ENCODE measurements at places on chromosomes 1 and 21. TPM values are rescaled to one million over a fixed set of nuclear protein-coding genes. Genes with fewer than 3 reads are reported as not detected.

DNALI1 gene
- 0.07 TPM for total RNA-seq

REN gene
- total RNA-seq = not detected

KRTAP11-1 gene
- total RNA-seq = not detected

RNF19B gene
- 22.2 TPM for total RNA-seq

C1orf94 gene
- total RNA-seq = not detected

TBX19 gene
- total RNA-seq = 0.83 TPM

TMEM52 gene
- 1.0 TPM for total RNA-seq

B3GALT2 gene
- not detected for total RNA-seq

TEX38 gene
- total RNA-seq = not detected

B3GALT5 gene
- 0.24 TPM for total RNA-seq

ATP1A4 gene
- not detected for total RNA-seq

Data from A549 treated with CORT108297 at 1 μM for 4 hours (cell line).